Umbilical cord (tissue), 2 donors: ENCODE measurements at places on chromosomes 4 and X.

GRCh38 chr4:120225527-120225926 is 158.9 kb upstream of the MAD2L1 start:
- DNase-seq: no peak

GRCh38 chrX:109632906-109633504 is 8.0 kb upstream of the KCNE5 start:
- peak; percentile 20 for DNase-seq

DNA sequence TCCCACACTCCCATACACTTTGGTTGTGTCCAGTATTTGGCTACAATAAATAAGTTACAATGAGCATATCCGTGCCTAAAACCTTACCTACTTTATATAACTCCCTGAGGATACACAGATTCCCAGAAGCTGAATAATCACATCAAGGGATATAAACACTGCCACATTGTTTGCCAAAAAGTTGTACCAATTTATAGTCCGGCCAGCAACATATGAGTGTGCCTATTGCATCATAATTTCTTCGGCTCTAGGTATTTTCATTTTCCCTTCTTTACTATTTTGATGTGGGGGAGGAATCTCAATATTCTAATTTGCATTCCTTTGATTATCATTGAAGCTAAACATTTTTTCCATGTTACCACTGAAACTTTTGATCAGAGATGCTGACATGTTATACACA is 146.4 kb downstream of the PCDH19 start:
- DNase-seq: no peak

DNA sequence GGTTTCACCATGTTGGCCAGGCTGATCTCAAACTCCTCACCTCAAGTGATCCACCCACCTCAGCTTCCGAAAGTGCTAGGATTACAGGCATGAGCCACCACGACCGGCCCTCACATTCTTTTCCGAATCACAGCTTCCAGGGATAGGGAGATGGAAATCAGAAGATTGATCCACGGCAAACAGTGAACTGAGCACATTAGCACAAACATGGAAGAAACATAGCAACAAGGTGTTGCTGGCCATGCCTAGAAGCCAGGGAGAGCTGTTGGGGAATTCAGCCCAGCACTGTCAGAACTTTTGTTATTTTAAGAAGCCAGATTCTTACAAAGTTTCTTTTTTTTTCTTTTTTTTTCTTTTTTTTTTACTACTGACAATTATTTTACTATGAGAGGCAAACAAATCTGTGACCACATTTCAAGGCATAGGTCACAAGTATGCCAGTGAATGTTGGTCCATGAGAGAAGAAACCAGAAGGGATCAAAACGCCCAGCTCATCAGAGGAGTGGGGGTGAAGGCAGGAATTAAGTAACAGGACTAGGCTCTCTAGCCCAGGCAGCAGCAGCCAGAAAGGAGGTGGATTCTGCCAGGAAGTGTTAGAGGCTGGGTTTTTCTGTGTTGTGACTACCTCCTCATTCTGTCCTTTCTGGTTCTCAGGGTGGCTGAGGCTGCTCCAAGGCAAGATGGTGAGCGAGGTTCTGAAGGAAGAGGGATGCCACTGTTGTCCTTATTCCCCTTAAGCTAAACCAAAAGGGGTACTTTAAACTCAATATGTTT is 44.1 kb downstream of the TEC start:
- no peak for DNase-seq

DNA sequence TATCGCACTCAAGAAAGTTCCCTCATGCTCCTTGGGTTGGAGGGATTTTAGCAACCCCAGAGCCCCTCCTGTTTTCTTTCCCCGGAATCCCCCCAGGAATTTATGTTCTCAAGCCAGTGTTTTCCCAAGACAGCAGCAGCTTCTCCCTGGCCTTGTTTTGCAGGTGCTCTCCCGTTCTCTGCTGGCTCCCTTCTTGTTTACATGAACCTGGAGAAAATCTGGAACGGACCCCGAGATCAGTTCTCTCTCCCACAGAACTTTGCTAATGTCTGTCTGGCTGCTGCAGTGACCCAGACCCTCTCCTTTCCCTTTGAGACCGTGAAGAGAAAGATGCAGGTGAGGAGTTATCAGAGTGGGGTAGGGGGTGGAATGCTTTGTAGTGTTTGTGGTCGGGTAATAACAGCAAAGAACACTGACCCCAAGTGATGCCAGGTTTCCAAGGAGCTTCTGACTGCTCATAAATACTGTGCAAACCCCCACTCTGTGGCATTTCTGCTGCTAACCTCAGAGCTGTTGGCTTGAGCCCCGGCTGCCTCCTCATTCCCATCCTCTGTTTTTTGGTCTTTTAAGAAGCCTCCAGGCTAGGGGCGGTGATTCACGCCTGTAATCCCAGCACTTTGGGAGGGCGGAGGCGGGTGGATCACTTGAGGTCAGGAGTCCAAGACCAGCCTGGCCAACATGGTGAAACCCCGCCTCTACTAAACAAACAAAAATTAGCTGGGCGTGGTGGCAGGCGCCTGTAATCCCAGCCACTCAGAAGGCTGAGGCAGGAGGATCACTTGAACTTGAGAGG is 11.1 kb downstream of the SLC25A43 start:
- peak; percentile 21 for DNase-seq

GRCh38 chr4:47654972-47655693 is 170.1 kb downstream of the ATP10D start:
- no peak for DNase-seq

GRCh38 chr4:123339507-123340380 is 56.9 kb upstream of the SPRY1 start:
- no peak for DNase-seq

GRCh38 chrX:54843050-54843449 is 35.5 kb downstream of the MAGED2 start:
- no peak for DNase-seq

GRCh38 chrX:53859890-53860289 is 173.4 kb upstream of the HUWE1 start:
- no peak for DNase-seq

GRCh38 chrX:132214518-132214917 is 4.7 kb downstream of the RAP2C start:
- DNase-seq: no peak

DNA sequence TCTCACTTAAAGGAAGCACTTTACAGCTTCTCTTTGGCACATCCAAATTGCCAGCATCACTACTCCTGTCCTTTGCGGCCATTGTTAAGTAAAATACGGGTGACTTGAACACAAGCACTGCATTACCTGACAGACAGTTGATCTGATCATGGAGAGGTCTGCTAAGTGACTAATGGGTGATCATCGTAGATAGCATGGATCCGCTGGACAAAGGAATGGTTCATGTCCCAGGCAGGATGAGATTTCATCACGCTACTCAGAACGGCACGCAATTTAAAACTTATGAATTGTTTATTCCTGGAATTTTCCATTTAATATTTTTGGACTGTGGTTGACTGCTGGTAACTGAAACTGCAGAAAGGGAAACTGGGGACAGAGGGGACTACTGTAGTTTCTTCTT is 94.1 kb downstream of the NEUROG2 start:
- DNase-seq: no peak

- DNase-seq: no peak
Observed at GRCh38 chr4:122458625-122459024, 2.1 kb upstream of the IL2 start.

- DNase-seq: peak; percentile 64
Observed at GRCh38 chr4:169619518-169619957, 840 bp upstream of the CLCN3 start.

- DNase-seq: no peak
Observed at GRCh38 chr4:99473131-99473530, 37.7 kb upstream of the C4orf17 start.

GRCh38 chr4:47863486-47863885 is 25.6 kb upstream of the CORIN start:
- no peak for DNase-seq

- no peak for DNase-seq
Observed at GRCh38 chrX:71634366-71634765, 16.1 kb upstream of the CXCR3 start.
